ENCODE measurements at places on chromosomes 12 and 14. TPM values are rescaled to one million over a fixed set of nuclear protein-coding genes. Genes with fewer than 3 reads are reported as not detected.
A peak's percentile ranks its signal among the peaks of the same experiment; 100 is the strongest.

The KRT6C gene
- not detected for total RNA-seq

The TMEM120B gene
- 8.6 TPM for total RNA-seq

The PGF gene
- total RNA-seq, result 7.6 TPM

- DNase-seq, result peak; percentile 3
Observed at GRCh38 chr14:20278414-20278813, 27.3 kb downstream of the TTC5 start.

- DNase-seq, result no peak
Observed at GRCh38 chr12:118175823-118176447, 40.0 kb downstream of the PEBP1 start.

- no peak for DNase-seq
Observed at GRCh38 chr12:114751712-114752111, 67.7 kb upstream of the TBX3 start.

DNA sequence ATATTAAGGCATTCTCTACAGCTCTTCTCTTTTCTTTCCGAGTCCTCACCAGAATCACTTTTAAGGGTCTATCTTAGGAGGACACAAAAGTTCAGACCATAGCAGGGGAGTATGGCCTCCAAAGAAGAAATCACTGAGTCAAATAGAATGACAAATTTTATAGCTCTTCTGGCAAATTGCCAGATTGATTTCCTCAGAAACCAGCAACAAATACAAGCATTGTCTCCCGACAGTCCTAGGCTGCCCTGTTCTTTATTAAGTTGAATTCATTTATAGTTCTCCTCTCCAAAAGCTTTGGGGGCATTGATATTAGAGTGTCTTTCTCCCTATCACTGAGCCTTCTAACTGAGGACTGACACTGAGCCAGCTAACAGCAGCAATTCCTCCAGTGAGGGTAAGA, 156.4 kb upstream of the FRMD6 start:
- no peak for DNase-seq
